Spleen (tissue), 13 donors: ENCODE measurements at places on chromosomes 2 and 18. TPM values are rescaled to one million over a fixed set of nuclear protein-coding genes. Genes with fewer than 3 reads are reported as not detected.
A peak's percentile ranks its signal among the peaks of the same experiment; 100 is the strongest.

The POTEJ gene
- polyA plus RNA-seq: not detected

The FZD7 gene
- polyA plus RNA-seq: 0.87 TPM

DNA sequence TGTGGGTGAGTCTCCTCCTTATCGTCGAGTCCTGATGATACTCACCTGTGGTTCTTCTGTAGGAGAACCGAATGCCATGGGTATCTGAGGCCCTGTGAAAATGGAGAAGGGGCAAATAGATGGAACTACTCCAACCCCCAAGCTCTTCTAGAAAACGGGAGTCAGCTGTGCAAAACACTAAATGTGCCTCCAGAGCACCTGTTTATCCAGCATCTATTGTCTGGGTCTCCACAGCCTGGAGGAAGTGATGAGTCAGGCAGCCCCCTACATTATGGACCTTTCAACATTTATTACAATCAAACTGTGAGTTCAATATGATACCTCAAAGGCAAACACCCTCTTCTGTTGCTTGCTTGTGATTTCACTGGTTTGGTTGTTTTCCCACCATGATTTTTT is 9.8 kb upstream of the LRRFIP1 start:
- DNase-seq: no peak

GRCh38 chr2:230225486-230225885 is at the start of gene SP140:
SP140 (plus strand) TSS chr2:230225736; CDS start chr2:230225845, 109 bp downstream.
- peak; percentile 93 for DNase-seq

- no peak for DNase-seq
Observed at GRCh38 chr2:85868822-85869221, 20.0 kb downstream of the ST3GAL5 start.

GRCh38 chr18:62186499-62186773 is 420 bp downstream of the PIGN start:
- no peak for DNase-seq

DNA sequence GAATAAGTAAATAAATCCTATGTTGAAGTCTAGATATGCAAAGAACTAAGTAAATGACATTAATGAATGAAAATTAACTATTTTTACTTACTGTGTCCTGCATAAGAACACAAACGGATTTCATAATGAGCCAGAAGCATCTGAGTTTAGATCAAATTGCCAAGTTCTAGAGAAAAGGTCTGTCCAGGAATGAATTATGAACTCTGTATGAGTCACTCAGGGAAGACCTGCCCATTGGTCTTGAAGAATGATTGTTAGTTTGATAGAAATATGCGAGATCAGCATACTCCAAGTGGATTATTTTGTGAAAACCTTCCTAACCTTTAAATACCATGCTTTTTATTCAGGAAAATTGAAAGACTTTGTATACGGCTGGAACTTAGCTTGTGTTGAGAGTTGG is 189.5 kb downstream of the DOK6 start:
- DNase-seq: no peak

DNA sequence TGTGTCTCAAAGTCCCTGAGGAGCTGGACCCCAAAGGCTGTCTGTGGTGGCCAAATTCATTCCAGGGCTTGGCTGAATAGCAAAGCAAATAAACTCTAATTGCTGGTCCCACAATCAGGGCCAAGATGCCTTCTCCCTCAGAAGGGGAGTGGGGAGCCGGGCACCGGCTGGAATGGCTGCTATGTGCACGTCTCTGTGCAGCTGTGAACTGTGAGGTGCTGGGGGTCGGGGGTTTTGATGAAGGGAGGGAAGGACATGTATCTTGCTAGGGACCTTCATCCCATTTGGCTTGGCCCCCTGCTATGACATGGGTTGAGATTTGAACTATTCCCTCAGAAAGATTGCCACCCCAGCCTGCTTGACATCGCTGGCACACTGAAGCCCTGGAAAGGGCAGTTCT is 60.4 kb downstream of the CIB4 start:
- peak; percentile 56 for DNase-seq

- no peak for DNase-seq
Observed at GRCh38 chr2:67782443-67782842, 280.4 kb downstream of the C1D start.

GRCh38 chr2:202831242-202832220 is 40.0 kb downstream of the ICA1L start:
- no peak for DNase-seq

DNA sequence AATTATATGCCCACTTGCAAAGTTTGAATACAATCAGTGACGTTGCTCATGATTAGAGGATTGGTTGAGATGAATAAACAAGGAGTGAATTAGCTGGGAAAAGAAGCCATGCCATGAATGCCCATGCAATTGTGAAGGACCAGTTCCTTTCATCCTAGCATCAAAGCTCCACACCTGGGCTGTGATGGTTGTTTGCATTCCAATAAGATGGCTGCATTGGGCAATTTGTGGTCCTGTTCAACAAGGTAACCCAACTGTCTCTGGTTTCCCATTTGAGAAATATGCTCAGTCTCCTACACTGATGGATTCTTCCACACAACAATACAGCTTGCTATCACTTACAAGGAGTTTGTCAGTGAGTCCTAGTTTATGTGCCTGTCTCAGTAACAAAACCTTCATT is 550.2 kb downstream of the STK39 start:
- no peak for DNase-seq

DNA sequence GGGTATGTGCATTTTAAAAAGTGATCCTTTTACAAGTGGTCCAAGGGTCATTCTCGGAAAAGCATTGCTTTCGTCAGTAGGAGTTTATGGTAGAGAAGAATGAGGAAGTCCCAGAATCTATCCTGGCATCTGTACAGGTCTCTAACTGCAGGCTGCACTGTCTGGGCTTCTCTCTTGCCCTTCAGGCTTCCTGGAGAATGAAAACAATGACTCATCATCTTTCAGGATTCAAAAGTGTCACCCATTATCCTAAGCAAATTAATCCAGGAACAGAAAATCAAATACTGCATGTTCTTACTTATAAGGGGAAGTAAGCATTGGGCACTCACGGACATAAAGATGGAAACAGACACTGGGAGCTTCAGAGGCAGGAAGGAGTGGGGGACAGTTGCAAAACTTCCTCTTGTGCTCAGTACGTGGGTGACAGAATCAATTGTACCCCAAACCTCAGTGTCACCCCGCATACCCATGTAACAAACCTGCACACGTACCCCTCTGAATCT is 60.2 kb upstream of the TXNDC2 start:
- no peak for DNase-seq
